ENCODE measurements at places on chromosomes 11 and 22. TPM values are rescaled to one million over a fixed set of nuclear protein-coding genes. Genes with fewer than 3 reads are reported as not detected.

GRCh38 chr11:112751772-112752171, 209.4 kb upstream of the NCAM1 start:
- DNase-seq, result no peak

- no peak for DNase-seq
Measured at GRCh38 chr22:47954107-47954506, 1191.7 kb downstream of the TBC1D22A start.

GRCh38 chr11:92295175-92296137, 70.8 kb downstream of the FAT3 start:
- DNase-seq, result no peak

GRCh38 chr11:8973121-8973520, 8.9 kb upstream of the TMEM9B start:
- DNase-seq, result no peak

- no peak for DNase-seq
Measured at GRCh38 chr11:4430051-4430450, 19.0 kb upstream of the OR52K2 start.

- DNase-seq, result no peak
Measured at GRCh38 chr11:75678620-75679259, 9.9 kb upstream of the MAP6 start.

DNA sequence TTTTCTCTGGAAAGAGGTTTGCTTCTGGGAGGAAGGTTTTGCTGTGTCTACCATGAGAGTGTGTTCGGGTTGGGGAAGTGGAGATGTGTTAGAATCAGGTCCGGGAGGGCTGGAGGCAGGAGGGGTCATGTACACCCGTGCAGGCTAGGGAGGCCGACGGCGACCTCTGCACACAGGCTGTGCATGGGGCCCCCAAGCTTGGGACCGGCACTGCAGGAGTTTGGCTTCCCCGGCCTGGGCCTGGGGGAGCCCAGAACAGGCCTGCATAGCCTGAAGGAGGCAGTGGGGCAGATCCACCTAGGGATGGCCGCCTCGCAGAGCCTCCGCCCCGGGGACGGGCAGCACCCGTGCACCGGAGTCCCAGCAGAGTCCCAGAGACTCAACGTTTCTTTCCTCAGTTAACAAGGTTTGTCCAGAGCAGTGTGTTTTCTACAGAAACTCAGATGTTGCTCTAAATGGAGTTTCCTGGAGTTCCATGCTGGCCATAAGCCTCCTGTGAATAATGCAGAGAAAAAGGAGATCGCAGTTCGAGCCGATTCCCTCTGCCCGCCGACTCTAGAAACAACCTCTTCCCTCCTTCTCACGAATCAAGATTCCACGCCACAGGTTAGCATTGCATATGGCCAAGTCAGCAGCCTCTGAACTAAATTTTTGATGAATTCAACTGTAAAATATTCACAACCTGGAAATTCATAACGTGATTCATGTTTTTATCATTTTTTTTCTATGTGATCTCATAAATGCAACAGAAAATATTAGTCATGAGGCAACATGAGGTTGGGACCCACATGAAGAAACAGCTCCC, 427.3 kb downstream of the BRD1 start:
- no peak for DNase-seq

DNA sequence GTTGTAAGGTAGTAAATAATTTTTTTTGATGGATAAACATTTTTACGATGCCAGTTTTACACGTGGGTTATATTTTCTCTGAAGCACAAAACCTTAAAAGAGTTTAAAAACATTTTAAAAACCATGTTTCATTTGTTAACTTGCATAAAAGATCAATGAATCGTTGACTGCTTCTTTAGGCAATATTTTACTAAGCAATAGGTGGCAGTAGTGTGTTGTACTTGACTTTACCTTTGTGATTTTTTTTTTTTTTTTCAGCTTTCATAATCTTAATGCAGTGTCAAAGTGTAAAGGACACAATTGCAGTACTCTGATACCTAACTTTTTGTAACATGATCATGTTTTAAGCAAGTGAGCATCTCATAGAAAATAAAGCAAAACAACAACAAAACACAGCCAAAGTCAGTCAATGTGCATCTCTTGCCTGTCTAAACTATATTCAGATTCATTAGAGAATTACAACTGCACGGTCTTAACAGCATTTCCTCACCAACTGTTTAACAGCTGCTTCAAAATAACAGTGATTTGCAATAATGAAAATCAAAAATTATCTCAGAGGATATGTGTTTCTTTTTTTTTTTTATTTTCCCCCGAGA, 27.7 kb downstream of the DNAJC24 start:
- no peak for DNase-seq

DNA sequence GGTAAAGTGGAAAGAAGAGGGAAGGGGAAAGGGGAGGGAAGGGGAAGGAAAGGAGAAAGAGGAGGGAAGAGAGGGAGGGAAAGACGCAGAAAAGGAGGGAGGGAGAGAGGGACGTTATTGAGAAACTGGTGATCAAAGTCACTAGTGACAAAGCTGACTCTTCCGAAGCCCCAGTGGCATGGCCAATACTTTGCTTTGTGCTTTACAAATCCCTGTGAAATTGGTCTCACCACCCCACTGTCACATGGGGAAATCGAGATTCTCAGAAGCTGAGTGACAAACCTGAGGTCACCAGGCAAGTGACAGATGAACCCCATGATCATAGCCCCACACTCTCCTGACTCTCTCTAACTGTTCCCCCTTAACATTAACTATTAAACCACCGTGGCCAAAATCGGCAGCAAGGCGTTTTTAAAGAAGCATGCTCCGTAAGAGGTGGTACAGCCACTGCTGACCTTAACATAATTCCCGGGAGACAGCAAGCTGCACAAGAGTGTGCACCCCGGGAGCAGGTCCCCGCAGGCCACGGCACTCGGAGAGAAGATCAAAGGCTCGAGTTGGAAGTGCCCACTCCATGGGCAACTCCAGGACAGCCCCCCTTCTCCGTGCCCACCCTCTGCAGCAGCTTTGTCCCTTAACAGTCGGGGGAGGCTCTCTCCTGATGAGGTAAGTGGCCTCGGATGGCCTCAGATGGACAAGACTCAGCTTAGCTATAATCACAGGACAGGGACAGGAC, 34.8 kb downstream of the CELSR1 start:
- no peak for DNase-seq

GRCh38 chr11:68988491-68988890, 7.7 kb upstream of the MRGPRD start:
- DNase-seq, result no peak

GRCh38 chr11:77403211-77403610, 70.7 kb downstream of the PAK1 start:
- DNase-seq, result no peak

GRCh38 chr22:42648017-42648367, 1.2 kb downstream of the CYB5R3 start:
- DNase-seq, result no peak

DNA sequence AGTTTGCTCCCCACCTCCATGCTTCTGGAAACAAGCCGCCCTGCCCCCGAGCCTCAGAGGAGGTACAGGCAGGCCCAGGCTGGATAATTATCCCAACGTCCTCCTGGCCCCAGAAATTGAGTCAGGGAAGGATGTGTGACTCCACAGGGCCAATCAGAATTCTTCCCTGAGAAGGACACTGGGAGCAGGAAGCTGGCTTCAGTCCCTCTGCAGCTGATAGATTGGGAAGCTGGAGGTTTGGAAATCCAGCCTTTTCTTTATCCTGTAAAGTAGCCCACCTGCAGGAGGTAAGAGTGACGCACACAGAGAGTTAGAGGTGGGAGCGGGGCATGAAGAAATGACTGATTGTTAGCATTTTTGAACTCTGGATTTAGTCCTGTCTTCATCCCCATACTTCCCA, 97.5 kb upstream of the CD82 start:
- DNase-seq, result no peak

GRCh38 chr22:23146478-23147205, 1.4 kb downstream of the RAB36 start:
- no peak for DNase-seq

- DNase-seq, result no peak
Measured at GRCh38 chr11:12675951-12676711, 1.9 kb downstream of the TEAD1 start.

DNA sequence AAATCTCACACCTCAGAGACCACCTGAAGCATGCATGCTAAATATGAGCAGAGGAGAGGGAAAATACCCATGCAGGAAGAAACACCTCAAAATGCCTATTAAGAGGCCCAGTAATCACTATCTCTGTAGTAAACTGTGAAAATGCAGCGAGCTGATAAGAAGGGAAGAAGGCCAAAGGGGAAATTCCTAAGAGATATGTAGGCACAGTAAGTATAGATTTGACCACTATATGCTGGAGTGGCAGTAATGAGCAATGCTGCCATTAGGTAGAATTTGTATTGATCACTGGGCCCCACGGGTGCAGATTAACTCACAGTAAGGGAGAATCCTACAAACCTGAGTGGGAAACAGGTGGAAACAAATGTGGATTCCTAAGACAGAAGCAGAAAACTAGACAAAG, 1813.1 kb upstream of the RAG2 start:
- no peak for DNase-seq

GRCh38 chr11:117172724-117173421, 5.7 kb upstream of the SIDT2 start:
- DNase-seq, result no peak

- no peak for DNase-seq
Measured at GRCh38 chr11:113464416-113464815, 10.8 kb downstream of the DRD2 start.

GRCh38 chr11:111422494-111423249, 43.6 kb upstream of the POU2AF1 start:
- peak; percentile 66 for DNase-seq

- DNase-seq, result no peak
Measured at GRCh38 chr11:6572215-6572614, 31.2 kb downstream of the RRP8 start.

The RAG2 gene
- not detected for total RNA-seq

The NPAT gene
- 22.8 TPM for total RNA-seq

The CALCA gene
- not detected for total RNA-seq

The PGA5 gene
- not detected for total RNA-seq

The SLC22A12 gene
- total RNA-seq, result not detected

The CRYBB3 gene
- 0.30 TPM for total RNA-seq

The KRTAP5-6 gene
- not detected for total RNA-seq

The OR8D1 gene
- total RNA-seq, result not detected
